ENCODE measurements at places on chromosomes 11 and 22.

GRCh38 chr22:44622147-44622427 lies 79.9 kb upstream of the PRR5 start:
- DNase-seq = no peak

DNA sequence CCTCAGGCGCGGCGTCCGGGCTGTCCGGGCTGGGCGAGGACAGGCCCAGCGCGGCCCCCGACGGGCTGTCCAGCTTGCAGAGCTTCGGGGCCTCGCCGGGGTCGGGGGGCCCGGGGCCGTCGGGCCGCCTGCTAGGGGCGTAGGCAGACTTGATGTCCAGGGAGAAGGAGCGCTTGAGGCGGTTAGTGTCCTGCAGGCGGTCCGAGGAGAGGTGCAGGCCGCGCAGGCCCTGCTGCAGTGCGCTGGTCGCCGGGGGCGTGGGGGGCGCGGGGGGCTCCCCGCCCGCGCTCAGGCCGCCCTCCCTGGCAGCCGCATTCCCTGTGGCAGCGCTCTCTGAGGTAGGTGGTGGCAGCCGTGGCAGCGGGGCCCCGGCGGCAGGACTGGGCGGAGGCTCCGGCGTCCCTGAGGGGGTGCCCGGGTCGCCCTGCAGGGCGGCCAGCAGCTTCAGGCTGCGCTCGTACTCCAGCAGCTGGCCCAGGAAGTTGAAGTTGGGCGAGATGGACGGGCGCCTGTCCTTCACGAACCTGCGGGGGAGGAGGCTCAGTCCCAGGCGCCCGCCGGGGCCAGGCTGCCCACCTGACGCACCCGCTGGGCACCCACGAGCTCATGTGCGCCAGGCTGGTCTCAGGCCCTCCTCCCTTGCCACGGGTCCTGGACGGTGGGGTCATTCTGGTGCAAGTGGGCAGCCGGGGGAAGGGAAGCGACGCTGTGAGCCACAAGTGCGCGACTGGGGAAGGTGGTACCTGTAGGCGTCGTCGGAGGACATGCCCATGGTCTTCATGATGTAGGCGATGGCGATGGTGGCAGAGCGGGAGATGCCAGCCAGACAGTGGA lies 14.8 kb downstream of the DUSP8 start:
- no peak for DNase-seq

DNA sequence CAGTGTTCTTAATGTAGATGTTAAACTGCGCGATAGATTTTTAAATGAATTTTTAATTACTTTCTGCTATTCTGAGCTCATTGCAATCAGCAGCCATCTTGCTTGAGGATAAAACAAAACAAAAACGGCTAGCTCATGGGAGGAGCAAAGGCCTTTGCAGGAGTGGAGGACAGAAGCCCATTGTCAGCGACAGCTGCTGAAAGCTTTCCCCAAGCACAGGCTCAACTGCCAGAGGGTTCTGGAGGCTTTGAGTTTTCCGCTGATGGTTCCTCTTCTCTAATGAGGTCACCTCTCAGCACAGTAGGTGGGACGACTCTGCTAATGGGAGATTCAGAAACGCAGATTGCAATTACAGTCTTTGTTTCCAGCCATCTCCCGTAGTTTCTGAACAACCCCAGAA lies 167.1 kb upstream of the TTC12 start:
- DNase-seq = no peak

- no peak for DNase-seq
Measured at GRCh38 chr11:108734956-108735559, 70.2 kb downstream of the DDX10 start.

DNA sequence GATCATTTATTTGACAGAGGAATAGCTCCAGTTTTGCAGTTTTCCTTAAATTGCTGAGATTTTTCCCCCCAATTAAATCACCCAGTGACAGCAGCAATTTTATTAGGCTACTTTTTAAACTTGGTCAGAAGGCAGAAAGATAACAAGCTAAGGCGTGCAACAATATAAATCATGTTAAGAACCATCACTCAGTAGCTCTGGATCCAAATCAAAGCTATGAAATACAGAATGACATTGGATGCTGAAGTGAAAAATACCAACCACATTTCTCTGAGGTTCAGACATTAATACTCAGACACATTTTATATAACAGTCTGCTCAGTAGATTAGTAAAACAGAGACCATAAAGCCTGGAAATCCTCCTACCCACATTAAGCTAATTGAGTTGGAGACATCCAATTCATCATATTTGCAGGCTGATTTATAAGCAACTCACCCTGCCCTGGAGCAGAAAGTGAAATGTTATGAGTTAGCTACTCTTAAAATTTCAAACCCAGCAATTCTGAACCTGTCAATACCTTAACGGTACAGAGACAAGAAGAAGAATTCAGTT lies 1108.4 kb downstream of the DLG2 start:
- no peak for DNase-seq

DNA sequence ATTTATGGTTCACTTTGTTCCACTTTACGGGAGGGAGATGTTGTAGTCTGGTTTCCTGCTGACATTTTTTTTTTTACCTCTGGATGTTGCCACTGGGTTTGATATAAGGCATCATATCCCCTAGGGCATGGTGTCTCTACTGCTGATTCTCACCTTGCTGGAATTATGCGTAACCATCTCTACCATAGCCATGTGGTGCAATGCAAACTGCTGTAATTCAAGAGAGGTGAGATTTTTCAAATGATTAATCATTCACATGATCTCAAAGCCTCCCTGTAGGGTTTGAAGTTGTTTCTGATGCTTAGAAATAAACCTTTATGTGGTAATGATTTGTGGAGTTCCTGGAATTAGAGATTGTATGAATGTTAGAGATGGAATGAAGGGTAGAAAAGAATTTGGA lies 13.0 kb downstream of the MS4A3 start:
- DNase-seq = no peak

GRCh38 chr22:48511781-48512327 lies 1315.8 kb downstream of the BRD1 start:
- DNase-seq = no peak

DNA sequence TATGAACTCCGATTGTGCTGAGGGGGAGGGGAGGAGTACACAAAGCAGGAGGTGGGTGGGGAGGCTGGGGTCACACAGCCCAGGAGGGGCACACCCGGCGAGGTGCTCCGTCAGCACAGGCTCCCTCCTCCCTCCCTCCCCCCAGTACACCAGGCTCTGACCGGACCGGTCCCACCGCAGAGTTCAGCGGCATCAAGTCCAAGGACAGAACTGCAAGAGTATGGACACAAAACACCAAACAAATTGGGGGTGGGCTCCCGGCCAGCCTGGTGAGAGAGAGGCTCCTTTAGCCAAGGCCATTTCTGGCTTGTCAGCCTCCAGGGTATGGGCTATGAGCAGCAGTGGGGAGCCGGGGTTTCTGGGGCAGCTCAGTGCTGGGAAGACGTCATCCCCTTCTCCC lies 68.3 kb downstream of the ST3GAL4 start:
- no peak for DNase-seq

All from stimulated activated CD4-positive, alpha-beta T cell treated with anti-CD3 and anti-CD28 coated beads, Interleukin-1b, Interleukin-23, amount 100 ng/mL, for 24 hours (primary cell).